H9 (cell line): ENCODE measurements at places on chromosomes 4 and X.

- DNase-seq, result peak; percentile 88
Observed at GRCh38 chr4:173494013-173494970, 35.7 kb downstream of the HAND2 start.

DNA sequence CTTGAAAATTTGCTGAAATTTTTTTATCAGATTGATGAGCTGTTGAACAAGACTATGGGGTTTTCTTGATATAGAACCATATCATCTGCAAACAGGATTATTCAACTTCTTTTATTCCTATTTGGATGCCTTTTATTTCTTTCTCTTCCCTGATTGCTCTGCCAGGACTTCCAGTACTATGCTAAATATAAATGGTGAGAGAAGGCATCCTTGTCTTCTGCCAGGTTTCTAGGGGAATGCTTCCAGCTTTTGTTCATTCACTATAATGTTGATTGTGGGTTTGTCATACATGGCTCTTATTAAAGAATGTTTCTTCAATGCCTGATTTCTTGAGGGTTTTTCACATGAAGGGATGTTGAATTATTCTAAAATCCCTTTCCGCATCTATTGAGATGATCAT, 1139.5 kb downstream of the FAM133A start:
- no peak for DNase-seq

DNA sequence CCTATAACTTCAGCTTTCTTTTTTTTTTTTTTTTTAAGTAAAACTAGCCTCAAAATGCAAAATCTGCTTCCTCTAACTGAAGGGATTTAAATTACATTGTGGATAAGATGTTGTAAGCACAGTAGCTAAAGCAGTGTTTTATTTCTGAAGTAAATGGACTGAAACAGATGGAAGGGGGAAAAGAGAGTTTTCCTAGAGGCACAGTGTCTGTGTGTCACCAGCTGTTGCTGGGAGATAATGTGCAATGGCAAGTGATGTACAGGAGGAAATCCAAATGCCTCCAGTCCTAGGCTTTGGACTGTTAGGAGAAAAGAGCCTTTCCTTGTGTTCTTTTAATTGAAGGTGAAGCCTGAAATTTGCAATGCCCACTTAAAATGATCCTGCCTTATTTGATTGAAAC, 672.1 kb downstream of the GRXCR1 start:
- no peak for DNase-seq

GRCh38 chrX:66232296-66232695, 68.2 kb downstream of the HEPH start:
- no peak for DNase-seq

DNA sequence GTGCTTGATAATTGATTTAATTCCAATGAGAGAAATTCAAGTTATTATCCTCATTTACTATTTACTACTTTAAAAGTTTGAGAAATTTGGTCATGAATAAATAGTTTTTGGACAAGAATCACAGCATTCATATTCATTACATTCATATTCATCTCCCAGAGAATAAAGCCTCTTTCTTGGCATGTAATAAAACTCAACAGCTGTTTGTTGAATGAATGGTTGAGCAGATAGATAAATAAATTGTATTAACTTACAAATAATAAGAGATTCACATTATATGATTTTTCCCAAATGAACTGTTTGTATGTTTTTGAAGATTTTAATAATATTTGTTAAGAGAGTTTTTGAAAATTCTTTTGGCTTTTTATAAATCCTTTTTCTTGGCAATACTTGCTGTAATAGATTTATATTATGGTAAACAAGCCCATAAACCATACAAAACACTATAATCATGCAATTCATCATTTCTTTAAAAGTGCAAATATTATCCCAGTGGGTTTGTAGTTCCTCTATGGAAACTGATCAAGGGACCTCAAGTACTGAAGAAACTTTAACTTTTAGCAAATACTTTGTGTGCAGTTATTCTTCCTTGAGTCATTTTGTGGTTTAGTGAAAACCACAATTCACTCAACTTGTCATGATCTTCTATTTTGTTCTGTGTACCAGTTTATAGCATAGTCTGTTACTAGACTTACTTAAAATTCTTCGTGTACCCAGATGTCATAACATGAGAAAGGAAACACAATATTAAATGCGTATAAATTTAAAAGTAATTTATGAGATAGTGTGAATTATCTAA, 371.8 kb downstream of the ADGRL3 start:
- no peak for DNase-seq

DNA sequence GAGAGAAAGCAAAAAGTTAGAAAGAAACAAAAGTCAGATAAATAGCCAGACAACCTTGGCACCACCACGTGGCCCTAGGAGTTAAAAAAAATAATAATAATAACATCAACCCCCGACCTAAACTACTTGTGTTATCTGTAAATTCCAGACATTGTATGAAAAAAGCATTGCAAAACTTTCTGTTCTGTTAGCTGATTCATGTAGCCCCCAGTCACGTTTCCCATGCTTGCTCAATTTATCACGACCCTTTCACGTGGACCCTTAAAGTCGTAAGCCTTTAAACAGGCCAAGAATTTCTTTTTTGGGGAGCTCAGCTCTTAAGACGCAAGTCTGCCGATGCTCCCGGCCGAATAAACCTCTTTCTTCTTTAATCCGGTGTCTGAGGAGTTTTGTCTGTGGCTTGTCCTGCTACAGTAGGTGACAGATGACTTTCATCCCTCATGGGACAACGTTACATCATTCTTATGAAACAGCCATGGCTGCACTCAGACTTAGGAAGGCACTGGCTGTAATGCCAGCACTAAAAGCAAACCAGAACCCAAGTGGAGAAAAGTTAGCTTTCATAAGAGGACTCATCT, 520 bp downstream of the ACOX3 start:
- no peak for DNase-seq

DNA sequence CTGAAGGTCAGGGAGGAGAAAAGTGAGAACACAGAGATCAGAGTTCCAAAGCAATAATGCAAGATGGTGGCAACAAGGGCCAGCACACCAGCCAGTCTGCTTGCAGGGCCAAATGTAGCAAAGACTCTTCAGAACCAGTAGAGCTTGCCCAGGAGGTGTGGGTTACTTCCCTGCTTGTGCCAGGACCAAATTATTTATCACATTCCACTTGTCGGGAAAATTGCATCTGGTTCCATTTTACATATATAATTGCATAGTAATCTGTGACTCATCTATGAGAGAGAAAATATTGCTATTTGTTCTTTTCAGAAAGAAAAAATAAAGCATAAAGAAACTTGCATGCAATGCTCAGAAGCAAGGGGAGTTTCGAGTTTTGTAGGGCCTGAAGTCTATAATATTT, 41.4 kb downstream of the MAML3 start:
- DNase-seq, result no peak
